ENCODE measurements at places on chromosomes 7 and 10.

GRCh38 chr10:107727767-107728317 lies 563.3 kb upstream of the SORCS1 start:
- DNase-seq = peak; percentile 33

GRCh38 chr7:42495256-42495655 lies 258.2 kb upstream of the GLI3 start:
- no peak for DNase-seq

GRCh38 chr10:95254629-95255028 lies 36.2 kb downstream of the PDLIM1 start:
- DNase-seq = no peak

GRCh38 chr10:13696071-13696470 lies 109.3 kb downstream of the PRPF18 start:
- DNase-seq = no peak

DNA sequence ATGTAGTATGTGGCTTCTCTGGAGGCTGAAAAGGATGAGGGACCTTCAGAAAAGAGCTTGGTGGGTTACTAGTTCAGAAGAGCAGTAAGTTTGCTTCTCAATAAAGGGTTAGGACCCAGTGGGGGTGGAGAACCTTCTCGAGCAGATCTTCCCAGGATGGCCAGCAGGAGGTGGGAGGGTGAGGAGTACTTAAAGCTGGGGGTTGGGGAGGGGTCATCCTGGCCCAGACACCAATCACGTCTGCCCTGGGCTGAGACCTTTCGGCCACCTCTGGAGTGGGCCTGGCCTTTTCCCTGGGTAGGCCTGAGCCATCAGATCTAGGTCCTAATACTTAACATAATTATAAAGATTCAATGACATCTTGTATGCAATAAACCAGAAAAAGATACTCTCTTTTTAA lies 149.0 kb upstream of the TCF7L2 start:
- DNase-seq = no peak

- no peak for DNase-seq
These were observed 485.0 kb upstream of the MGMT start for GRCh38 chr10:128981881-128982615.

DNA sequence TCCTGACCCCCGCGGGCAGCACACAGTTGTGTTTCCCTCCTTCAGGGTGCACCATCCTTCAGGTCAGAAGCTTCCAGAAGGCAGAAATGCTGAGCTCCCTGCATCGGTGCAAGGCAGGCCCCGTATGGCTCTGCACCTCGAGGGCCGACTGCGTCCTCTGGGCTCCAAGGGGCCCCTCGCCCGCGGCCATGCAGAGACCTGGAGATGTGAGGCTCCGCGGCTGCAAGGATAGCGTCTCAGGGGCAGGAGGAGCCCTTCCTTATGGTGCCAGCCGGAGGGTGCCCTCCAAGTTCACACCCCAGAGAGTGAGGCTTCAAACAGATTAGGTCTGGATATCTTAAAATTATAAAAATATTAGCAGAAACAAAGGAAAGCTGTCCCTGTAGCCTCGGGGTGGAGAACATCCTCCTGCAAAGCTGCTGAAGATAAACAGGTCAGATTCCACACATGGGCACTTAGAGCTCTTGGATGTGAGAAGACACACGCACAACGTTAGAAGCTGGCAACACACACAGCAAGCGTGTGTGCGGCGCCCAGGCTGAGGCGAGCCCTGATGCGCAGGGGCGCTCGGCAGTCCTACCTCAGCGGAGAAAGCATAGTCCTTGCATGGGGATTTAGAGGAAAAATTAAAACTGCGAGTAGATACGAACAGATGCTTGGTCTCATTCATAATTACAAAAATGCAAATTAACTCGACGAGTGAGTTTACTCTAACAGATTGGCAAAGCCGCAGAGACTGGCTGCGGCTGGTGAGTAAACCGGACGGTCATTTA lies 20.4 kb downstream of the KNDC1 start:
- no peak for DNase-seq

Measured in HFF-Myc (cell line).